ENCODE measurements at places on chromosomes 2 and 18.

DNA sequence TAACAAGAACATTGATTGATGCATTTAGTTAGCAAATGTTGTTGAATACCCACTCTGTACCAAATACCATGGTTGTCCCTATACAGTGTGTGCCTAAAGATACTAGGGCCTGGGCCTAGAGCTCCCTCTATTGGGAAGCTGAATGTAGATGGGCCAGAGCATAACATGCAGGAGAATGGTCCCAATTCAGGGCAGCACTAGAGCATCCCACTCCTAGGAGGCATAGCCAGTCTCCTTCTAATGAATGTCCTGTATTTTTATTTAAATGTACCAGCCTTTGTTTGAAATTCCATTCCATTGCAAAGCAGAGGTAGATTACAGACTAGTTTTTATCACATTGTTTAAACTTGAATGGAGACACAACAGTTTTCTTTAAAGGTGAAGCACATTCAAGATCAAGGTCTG, 90.6 kb downstream of the FEZ2 start:
- DNase-seq = peak; percentile 62

- no peak for DNase-seq
These were observed 30.4 kb upstream of the C2orf66 start for GRCh38 chr2:196839574-196839973.

- DNase-seq = peak; percentile 94
These were observed 4.6 kb downstream of the MBP start for GRCh38 chr18:77127769-77128671.

- DNase-seq = no peak
These were observed 159.6 kb upstream of the ALPP start for GRCh38 chr2:232218778-232219495.

GRCh38 chr2:43158259-43158880, 68.0 kb downstream of the ZFP36L2 start:
- DNase-seq = peak; percentile 90
